Foreskin keratinocyte (primary cell): ENCODE measurements at places on chromosomes 4 and X.
A peak's percentile ranks its signal among the peaks of the same experiment; 100 is the strongest.

GRCh38 chr4:83207497-83208101, 77.0 kb downstream of the COQ2 start:
- DNase-seq = peak; percentile 80

GRCh38 chrX:151694661-151695582, at the start of gene PRRG3:
TSS of gene PRRG3 (plus strand) at chrX:151695458. CDS start at chrX:151698815, 3,357 bp downstream.
- no peak for DNase-seq

DNA sequence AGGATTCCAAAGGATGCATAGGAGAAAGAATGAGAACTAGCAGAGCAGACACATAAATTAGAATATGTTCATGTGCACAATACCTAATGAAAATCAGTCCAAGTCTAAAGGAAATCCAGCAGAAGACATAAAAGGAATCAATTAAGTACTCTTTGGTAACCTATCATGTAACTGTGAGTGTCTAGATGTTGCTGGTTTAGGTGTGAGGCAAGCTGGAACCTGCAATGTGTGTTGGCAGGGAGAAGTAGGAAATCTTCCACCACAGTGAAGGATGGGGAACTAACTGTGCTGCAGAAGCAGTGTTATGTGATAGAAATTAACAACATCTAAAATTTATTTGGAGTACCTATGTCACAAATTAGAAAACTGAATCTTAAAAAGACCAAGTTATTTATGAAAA, 330.8 kb upstream of the DKK2 start:
- peak; percentile 48 for DNase-seq

DNA sequence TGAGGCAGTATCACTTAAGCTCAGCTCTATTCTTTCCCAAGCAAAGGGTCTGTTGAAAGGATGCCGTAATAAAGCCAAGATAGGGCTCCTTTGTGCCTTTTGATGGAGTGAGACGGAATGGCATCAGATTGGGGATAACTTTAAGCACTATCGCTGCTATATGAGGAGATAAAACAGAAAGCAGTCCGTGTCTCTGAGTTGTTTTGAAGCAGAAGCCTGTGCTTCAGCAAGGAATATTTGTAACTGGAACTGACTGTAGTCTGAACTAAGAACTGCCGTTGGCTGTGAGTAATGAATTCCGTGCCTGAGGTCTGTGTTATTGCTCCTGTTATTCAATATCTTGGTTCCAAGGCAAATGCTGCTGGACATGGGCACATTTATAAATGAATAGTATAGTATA, 297.4 kb downstream of the ANKRD50 start:
- DNase-seq = no peak

DNA sequence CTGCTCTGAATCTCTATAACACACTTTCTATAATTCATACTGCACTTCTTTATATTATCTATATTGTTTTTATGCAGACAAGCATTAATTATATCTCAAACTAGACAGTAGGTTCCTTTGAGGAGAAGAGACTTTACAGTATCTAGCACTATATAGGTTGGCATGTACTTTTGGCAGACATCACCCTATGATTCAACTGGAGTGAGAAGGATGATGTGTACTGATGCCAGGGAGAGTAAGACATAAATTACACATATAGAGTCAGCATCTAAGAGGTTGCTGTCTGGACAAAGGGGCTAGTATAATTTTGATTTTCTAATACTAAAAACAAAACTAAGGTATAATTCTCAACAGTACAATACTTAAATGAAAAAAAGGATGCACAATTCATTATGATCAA, 5.1 kb upstream of the RBM41 start:
- DNase-seq = peak; percentile 13
